ENCODE measurements at places on chromosomes 1 and 21.
A peak's percentile ranks its signal among the peaks of the same experiment; 100 is the strongest.

DNA sequence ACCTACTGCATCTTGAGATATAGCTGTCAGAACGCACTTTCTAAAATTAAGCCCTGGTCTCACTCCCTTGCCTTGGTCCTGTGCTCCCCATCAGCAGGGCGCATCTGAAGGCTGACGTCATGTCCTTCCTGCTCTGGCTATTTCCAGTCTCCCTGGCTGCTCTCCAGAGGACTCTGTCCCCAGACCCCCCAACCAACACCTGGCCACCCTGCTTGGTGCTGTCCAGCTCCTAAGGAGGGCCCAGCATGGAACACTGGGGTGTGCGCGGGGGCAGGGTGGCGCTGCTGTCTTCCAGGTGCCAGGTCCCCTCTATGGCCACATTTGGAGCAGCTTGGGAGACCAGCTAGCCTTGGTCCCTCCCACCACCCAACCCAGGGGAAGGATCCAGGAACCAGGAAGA, 8.3 kb downstream of the TNNT2 start:
- no peak for DNase-seq

- DNase-seq: peak; percentile 7
These were observed 12.6 kb downstream of the NHLH2 start for GRCh38 chr1:115828101-115829022.

DNA sequence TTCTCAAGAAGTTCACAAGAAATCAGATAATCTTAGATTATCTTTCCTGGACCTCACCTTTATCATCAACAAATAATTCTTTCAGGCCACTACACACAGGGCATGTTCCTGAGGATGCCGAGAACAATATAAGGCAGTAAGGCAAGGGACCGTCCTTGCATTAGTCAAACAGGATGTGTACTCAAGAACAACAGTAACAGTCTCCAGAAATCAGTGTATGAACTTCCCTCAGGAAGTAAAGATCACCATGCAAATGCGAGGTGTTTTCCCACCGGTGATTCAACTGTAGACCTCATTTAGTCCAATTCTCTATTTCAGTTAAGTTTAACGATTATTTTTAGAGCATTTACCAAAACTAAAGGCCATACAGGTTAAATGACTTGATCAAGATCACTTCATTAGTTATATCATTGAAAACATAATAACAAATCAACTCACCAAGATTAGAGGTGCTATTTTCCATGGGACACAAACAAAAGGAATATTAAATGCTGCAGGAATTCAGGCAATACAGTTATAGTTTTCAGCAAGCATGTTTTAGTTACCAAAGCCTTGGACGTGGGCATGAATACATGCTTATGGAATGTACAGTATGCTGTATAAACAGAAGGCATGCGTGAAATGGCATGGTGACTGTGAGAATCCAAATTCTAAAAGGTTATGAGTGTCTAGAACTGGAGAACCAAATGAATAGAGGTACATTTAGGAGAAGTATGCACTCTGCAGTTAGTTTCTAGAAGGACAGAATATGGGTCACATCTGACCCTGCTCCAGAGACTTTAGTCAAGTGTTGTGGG, 145.2 kb downstream of the TNR start:
- DNase-seq: no peak

GRCh38 chr21:44848821-44849521, 24.5 kb downstream of the PTTG1IP start:
- no peak for DNase-seq

- DNase-seq: peak; percentile 51
These were observed 50.7 kb downstream of the JAK1 start for GRCh38 chr1:64915381-64916274.

DNA sequence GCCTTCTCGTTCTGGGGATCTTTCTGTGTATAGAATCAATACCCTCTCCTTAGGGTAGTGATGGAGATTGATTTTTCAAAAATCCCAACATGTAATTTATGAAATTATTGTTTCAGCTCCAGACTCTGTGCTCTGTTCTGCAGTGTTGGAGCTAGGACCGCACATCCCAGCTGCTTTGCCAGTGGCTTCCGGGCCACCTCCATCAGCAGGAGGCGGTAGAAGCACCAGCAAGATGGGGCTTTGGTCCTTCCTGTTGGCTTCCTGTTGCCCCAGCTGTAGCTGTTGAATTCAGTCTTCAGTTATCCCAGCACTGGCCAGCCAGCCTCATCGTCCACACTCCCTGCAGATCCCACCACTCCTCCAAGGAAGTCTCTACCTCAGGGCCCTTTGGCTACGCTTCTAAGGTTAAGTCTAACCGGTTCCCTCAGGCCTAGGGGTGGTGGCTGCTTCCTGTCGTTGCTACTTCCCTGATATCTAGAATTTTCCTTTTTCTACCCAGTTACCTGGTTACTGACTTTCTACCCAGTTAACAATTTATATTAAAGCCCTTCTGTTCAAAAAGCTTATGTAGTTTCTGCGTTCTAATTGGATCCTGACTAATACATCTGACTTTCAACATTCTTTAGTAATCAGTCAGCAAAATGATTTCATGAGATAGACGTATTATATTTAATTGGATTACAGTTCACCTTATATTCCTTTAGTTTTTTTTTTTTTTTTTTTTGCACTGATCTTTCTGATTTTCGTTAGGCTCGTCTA, 24.6 kb downstream of the GALNT2 start:
- no peak for DNase-seq

DNA sequence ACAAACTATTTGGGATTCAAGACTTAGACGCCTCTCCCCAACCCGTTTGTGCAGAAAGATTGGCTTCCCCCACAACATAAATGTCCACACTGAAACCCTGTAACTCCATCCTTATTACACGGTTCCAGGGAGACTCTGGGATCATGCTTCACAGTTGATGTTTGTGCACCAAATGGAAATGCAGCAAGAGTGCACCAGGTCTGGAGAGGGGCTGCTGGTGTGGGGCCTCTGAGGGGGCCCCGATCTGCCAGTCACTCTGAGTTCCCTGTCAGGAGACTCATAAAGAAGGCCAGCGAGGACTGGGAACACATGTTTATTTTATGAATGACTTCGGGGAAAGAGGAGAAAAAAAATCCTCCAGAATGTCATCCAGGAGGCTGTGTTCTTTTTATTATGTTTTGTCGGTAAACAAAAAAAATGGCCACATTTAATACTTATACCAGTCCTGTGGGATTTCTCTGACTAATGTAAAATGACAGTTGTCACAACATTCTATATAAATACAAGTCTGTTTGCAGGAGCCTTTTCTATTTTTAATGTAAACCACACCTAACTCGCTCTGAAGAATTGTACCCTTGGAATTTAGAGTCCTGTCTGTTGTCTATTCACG, 439.1 kb upstream of the VAMP3 start:
- no peak for DNase-seq

DNA sequence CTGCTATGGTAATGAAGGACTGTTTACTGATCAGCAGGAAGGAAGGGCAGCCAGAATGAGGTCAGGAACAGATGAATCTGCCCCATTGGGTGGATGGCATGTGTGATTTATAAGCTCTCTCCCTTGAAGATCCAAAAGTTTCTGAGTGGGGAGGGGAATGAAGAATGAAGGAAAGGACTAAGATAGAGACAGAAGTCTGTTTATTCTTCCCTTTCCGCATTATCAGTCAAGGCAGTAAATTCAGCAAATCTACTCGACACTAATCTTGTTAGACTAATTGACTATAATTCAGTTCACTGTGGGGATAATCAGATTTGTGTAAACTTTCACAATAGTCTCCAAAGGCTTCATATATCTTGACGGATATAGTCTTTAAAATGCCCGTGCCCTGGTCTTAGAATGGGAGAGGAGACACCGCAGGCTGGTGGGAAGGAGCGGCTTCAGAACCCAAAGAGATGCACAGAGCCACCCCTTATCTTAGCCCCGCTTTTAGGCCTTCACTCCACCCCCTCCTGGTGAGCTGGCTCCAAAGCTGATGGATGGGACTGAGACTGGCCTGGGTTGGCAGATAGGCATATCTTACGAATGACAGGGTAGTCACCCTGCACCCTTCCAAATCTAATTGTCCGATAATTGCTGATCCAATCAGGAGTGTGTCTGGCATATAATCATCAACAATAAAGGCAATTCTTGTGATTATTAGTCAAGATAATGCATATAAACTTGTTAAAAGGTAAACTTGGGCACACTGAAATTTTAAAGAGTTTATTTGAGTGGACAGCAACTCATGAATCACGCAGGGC, 76.0 kb upstream of the PPM1J start:
- DNase-seq: no peak

DNA sequence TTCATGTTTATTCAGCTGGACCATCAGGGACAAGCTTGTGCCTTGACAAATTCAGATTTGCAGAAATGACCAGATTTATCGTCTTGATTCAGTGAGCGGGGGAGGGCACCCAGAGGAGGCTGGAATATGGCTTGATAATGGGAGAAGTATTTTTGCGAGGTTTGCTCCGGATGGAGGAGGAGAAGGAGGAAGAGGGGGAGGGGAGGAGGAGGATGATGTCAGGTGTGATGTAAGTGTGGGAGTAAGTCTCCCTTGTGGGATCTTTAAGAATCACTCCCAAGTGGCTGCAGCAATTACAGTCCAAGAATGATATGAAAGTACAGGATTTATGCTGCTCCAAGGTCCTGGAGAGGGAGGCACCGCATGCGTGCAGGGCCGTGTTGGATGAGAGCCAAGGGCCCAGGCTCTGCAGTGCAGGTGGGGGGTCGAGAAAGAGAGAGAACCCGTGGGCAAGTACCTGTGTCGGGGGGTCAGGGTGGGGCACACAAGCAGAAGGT, 5.6 kb upstream of the ZNF496 start:
- DNase-seq: no peak
